ENCODE measurements at places on chromosomes 5 and 9. TPM values are rescaled to one million over a fixed set of nuclear protein-coding genes. Genes with fewer than 3 reads are reported as not detected.

AK8 gene
- total RNA-seq: 0.42 TPM

SMIM33 gene
- total RNA-seq: not detected

ISOC1 gene
- 29.8 TPM for total RNA-seq

CFAP77 gene
- total RNA-seq: not detected

RFESD gene
- total RNA-seq: 8.9 TPM

MTAP gene
- 55.3 TPM for total RNA-seq

UBE2QL1 gene
- 0.29 TPM for total RNA-seq

DNA sequence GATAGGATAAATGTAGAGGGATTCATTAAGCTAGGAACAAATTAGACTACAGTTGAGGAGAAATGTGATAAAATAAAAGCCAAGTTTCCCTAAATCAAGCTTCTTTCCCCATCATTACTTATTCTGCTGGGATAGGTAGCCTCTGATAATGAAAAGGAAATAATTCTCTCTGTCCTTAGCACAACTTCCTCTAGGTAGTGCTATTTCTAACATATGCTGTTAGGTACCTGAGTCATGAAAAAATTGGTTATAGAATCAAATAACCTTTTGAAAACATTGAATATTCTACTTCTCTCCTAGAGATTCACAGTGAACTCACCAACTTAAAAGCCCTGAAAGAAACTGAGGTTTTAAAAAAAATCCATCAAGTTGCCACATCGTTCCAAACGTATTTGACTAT is 1793.1 kb downstream of the EFNA5 start:
- DNase-seq: no peak

GRCh38 chr5:14447958-14448911 is 133.4 kb upstream of the OTULINL start:
- DNase-seq: no peak

- DNase-seq: no peak
These were observed 51.8 kb upstream of the TGFBR1 start for GRCh38 chr9:99052815-99053715.

DNA sequence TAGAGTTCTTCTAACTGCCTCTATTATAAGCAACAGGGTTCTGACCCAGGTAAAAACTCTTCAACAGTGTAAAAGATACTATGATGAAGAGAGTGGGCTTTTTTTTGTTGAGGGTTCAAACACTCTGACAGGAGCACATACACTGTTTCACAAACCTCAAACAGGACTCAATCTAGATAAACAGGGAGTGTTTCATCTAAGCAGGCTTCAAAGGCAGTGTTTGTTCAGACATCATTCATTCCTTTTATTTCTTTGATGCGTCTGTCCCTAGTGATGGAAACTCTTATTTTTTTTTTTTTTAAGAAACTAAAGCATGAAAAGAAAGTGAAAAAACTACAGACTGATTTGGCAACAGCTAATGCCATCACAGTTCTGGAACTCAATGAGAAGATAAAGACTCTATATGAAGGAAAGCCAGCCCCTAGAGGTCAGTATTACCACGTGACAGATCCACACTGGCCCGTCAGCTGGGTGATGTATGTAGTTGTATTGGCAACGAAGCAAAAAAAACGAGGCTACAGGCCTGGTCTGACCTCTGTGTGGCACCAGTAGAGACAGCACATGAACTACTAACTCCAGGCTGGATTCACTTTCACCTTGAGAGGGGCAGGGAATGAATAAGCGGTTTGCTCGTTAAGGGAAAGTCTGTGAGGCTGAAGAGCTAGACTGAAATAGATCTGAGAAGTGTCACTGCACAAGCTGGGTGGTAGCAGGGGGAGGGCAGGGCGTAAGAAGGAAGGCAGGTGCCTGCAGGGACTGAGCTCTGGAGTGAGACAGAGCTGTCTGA is 172.2 kb downstream of the CCDC192 start:
- peak; percentile 80 for DNase-seq

DNA sequence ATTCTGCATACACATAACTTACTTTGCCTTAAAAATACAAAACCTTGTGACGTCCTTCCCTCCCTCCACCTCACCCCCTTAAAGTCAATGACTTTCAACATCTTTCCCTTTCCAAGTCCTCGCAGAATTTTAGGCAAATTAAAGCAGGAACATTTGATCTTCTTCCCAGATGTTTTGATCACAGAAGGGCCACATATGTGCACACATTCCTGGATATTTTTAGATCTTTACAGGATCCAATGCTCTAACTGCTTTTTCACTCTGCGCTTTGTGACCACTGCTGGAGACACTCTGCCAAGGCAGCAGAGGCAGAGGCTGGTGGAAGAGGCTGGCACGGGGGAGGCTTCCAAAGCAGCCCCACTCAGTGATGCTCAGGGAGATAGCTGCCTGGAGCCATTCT is 130.7 kb downstream of the SEC61B start:
- no peak for DNase-seq

DNA sequence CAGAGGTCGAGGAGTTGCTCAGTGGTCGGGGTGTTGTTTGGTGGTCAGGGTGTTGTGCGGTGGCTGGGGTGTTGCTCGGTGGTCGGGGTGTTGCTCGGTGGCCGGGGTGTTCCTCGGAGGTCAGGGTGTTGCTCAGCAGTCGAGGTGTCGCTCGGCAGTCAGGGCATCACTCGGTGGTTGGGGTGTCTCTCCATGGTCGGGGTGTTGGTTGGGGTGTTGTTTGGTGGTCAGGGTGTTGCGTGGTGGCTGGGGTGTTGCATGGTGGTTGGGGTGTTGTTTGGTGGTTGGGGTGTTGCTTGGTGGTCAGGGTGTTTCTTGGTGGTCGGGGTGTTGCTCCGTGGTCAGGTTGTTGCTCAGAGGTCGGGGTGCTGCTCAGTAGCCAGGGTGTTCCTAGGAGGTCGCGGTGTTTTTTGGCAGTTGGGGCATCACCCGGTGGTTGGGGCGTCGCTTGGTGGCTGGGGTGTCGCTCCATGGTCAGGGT is 11.0 kb upstream of the GPSM1 start:
- no peak for DNase-seq

GRCh38 chr5:173310861-173311785 is 17.1 kb downstream of the STC2 start:
- DNase-seq: no peak

- no peak for DNase-seq
These were observed 77.0 kb upstream of the SMARCA2 start for GRCh38 chr9:1938135-1938534.

GRCh38 chr9:79824265-79824664 is 252.5 kb downstream of the TLE4 start:
- DNase-seq: no peak

- no peak for DNase-seq
These were observed 49.2 kb downstream of the MRPL36 start for GRCh38 chr5:1750469-1750868.

GRCh38 chr5:74146796-74147195 is 493.7 kb downstream of the ENC1 start:
- no peak for DNase-seq

DNA sequence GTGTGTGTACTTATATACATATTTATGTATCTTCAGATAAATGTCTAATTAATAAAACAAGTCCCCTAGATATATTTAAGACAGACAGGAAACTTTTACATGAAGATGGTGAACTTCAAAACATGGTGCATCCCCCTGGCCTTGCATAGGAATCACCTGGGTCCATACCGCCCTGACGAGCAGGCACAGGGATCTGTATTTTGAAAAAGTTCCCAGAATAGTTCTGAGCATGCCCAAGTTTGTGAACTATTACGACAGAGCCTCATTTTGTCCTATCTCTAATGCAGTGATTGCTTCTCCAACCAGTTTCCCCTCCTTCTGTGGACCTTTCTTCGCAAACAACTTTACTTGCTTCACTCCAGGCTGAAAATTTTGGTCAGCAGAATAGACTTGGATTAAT is 98.1 kb downstream of the APBA1 start:
- DNase-seq: no peak

DNA sequence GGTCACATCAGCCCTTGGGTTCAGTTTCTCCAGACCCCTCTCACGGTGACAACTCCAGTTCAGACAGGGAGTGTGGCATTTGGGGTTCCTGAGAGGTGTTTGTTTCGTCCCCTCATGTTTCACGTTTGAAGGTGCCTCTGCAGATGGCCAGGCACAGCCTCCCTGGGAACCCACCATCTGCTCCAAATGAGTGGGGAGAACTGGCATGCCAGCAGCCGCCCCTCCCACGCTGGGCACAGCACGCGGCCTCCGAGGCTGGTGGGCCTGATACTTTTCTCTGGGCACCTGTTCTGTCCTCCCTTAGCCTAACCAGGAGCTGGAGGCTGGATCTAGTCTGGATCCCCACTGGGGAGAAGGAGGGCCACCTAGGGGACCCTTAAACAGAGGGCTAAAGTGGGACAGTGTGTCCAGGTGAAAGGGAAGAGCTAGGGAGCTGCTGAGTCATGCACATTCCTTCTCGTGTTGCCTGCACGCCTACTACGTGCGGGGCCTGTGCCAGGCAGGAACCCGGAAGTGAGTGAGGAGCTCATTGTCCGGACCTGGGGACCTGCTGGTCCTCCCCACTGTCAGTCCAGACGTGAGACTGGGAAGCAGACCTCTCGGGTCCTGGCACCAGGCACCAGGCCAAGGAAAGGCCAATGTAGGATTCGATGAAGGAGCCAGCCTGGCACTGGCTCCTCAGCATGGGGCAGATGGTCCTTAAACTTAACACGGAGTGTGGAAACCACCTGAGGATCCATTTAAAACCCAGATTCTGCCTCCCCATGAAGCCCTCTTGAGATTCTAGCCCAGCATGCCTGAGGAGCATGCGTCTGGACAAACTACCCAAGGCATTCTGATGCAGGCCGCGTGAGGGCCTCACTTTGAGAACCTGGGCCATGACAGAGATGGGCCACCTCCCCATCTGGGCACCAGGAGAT is 11.7 kb downstream of the DNM1 start:
- no peak for DNase-seq

DNA sequence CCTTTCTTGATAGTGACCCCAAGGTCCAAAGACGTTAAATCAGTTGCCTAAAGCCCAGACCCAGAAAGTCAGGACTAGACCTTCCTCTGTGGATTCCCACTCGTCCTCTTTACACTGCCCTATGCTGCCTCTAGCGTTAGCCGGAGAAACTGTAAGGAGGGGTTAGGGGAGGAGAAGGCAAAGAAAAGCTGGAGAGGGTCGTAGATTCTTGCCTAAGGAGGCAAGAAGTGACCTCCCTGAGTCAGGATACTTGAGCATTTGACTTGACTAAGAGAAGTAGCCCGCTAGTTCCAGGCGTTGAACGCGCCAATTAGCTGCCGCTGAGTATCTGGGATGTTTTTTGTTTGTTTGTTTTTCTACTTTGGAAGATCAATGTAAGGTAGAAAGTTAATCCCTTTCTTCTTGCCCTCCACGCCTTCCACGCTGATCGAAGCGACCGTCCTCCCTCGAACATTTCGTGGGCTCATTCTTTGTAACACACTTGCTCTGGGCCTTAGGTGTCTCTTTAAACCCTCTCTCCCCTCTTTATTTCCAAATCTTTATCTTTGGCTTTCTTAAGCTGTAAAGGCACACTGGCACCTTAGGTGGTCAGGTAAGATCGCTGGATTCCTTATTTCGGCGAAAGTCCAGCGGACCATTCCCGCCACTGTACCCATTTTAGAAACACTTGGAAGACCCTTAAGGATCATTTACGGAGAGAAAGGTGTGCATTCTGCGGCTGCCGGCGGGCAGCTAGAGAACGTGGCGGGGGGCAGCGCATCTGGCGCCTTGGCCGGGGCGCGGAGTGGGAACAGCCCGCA is 5.1 kb upstream of the RGMB start:
- peak; percentile 70 for DNase-seq

- no peak for DNase-seq
These were observed 114.2 kb downstream of the PRDM6 start for GRCh38 chr5:123203105-123203800.

DNA sequence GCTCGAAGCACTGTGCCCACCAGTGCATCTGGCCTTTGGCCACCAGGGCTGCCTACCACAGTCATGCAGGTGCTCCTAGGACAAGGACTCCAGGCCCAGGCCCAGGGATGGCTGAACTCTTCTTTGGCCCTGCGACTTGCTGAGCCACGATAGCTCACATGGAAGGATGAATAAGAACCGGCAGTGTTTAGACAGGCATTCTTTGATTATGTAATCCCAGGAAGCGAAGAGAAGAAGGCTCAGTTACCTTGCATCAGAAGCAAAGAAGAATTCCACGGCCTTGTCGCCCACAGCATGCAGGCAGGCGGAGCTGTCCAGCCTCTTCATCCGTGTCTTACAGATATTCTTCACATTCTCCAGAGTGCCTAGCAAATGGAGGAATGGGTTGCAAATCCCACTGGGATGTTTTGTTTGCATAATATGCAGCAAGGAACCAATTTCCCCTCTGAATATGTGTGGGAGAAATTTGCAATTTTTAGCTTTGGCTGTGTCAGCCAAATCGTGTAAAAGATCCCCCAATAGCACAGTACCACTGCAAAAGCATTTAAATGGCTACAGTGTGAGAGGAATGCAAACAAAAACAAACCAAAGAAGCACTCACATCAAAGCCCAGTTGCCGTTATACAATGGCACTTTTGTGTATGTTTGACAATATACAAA is 29.1 kb downstream of the GFPT2 start:
- no peak for DNase-seq

GRCh38 chr5:15757103-15757502 is 257.1 kb downstream of the FBXL7 start:
- no peak for DNase-seq

GRCh38 chr5:134551901-134552300 is 26.4 kb downstream of the JADE2 start:
- no peak for DNase-seq

GRCh38 chr5:72651779-72652178 is 144.6 kb upstream of the ZNF366 start:
- peak; percentile 40 for DNase-seq

DNA sequence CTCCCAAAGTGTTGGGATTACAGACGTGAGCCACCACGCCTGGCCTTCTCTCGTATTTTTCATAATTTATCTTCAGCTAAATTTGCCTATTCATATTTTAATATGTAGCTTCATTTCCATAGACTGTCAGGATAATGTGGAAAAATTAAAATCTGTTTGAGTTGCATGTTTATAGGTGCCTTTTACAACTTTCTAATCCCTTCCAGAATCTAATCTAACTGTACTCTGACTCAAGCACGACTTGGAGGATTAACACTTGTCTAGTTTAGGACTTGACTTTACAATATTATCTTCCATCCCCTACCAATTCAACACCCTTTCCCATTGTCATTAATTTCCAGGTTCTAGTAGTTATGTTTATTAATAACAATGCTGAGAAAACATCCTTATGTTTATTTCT is 1761.5 kb downstream of the MAT2B start:
- DNase-seq: no peak

DNA sequence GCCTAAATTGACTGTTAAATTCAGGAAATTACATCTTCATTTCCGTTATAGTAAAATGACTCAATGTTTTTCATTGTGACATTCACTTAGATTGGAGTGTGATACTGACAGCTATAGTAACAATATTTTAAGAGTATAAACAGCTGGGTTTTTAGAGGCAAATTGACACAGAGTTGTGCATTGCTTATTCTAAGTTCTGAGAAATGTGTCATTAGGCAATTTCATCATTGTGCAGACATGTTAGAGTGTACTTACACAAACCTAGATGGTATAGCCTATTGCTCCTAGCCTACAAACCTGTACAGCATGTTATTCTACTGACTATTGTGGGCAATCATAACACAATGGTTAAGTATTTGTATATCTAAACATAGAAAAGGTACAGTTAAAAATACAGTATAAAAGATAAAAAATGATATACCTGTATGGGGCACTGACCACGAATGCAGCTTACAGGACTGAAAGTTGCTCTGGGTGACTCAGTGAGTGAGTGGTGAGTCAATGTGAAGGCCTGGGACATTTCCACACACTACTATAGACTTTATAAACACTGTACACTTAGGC is 132.7 kb downstream of the PDE4D start:
- DNase-seq: peak; percentile 56

Measured in NCI-H460 (cell line).